ENCODE measurements at places on chromosomes 5 and 9.

DNA sequence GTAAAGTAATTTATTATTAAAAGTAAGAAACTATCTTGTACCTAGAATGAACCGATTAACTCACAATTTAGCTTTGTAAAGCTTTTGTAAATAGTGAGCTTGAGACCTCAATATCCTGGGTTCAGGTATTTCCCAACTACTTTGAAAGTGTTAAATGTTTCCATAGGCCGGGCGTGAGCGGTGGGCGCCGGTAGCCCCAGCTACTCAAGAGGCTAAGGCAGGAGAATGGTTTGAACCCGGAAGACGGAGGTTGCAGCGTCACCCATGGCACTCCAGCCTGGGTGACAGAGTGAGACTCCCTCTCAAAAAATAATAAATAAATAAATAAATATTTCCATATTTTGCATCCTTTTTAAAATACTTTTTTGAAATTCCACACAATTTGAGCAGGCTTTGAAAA is 1.5 kb upstream of the ANKH start:
- no peak for DNase-seq

DNA sequence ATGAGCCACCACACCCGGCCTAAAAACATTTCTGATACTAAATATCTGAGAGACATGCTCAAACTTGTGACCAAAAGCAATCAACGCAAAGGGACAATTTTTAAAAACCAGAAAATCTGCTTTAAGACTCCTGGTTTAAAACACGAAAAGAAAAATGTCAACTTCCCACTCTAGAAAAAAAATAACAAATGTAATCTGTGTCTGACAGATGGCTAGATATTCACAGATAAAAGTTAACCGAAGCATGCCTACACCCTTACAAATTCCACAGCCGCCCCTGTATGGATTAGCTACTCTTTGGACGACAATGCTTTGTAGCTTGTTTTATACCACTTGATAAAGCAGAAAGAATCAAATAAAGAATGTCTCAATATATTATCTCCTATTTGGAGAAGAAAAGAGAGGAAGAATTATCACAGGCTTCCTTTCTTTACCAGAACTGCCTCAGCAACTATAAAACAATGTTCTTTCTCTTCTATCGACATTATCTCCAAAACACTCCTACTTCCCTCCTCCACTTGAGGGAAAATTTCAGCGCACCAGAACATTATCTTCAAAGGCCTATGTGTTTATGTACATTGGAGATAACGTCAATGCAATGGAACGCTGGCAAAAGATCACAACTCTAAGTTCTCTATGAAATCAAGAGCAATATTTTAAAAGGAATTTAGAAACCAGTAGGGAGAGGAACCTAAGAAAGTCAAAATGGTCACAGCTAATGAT is 26.2 kb downstream of the CEMIP2 start:
- DNase-seq, result peak; percentile 44

GRCh38 chr9:36550135-36550534 is 22.6 kb upstream of the MELK start:
- no peak for DNase-seq

- DNase-seq, result peak; percentile 32
These were observed 94.4 kb downstream of the PDZD2 start for GRCh38 chr5:31733371-31733770.

- peak; percentile 75 for DNase-seq
These were observed 415.0 kb downstream of the NFIB start for GRCh38 chr9:13898957-13899356.

GRCh38 chr5:66757219-66757833 is 161.1 kb downstream of the MAST4 start:
- peak; percentile 76 for DNase-seq

GRCh38 chr9:74173284-74173683 is 323.9 kb upstream of the RORB start:
- no peak for DNase-seq

Measured in tongue (tissue), 3 donors.